ENCODE measurements at places on chromosomes 13 and 19.

DNA sequence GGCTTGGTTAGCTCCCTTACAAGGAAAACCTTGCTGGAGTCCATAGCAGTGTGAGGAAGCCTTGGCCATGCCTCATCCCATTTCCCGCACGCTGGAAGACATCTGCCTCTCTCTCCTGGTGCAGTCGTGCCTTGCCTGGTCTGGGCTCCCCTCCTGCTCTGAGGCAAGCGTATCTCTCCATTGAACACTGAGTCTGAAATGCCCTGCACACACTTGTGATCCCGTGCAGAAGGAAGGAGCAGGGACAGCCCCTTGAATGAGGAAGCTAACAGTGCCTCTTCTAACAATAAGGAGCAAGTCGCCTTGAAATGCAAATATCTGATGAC lies 407 bp upstream of the ZNF440 start:
- H3K36me3 ChIP-seq = peaks cover 37% of the 10 kb centered on the region
- H3K27ac ChIP-seq = peak overlapping the region; percentile 88
- H3K27me3 ChIP-seq = no peaks in the 10 kb centered on the region
- peaks cover 23% of the 10 kb centered on the region for H3K4me1 ChIP-seq
- peak overlapping the region; percentile 89 for H3K4me3 ChIP-seq
- no peak for DNase-seq

- no peak overlapping the region for H3K27ac ChIP-seq
- DNase-seq = no peak
- H3K4me1 ChIP-seq = peaks cover 19% of the 10 kb centered on the region
- no peaks in the 10 kb centered on the region for H3K27me3 ChIP-seq
- H3K36me3 ChIP-seq = peaks cover 43% of the 10 kb centered on the region
These were observed 5.4 kb downstream of the DIAPH3 start for GRCh38 chr13:60158321-60158801.

GRCh38 chr13:27252467-27252866 lies 1.1 kb downstream of the RPL21 start:
- no peak for DNase-seq
- peaks cover 57% of the 10 kb centered on the region for H3K36me3 ChIP-seq
- H3K27me3 ChIP-seq = no peaks in the 10 kb centered on the region

DNA sequence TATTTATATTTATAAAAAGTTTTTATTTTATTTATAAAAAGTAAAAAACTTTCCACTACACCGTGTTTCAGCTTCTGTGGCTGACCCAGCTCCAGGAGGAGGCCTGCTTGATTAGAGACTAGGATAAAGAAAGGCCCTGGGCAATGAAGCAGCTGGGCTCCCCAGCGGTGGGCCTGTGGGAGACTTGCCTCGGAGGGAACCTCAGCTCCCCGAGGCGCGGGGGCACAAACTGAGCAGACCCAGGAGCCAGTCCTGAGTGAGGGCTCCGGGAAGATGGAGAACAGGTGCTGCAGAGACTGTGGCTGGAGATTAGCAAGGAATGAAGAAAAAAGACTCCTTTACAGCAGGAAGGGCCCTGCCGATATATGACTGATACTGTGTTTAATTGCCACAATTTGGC lies 63.8 kb upstream of the GJB6 start:
- no peak for DNase-seq
- H3K4me3 ChIP-seq = no peak overlapping the region
- peaks cover 12% of the 10 kb centered on the region for H3K27me3 ChIP-seq
- no peak overlapping the region for H3K27ac ChIP-seq
- H3K4me1 ChIP-seq = no peaks in the 10 kb centered on the region

DNA sequence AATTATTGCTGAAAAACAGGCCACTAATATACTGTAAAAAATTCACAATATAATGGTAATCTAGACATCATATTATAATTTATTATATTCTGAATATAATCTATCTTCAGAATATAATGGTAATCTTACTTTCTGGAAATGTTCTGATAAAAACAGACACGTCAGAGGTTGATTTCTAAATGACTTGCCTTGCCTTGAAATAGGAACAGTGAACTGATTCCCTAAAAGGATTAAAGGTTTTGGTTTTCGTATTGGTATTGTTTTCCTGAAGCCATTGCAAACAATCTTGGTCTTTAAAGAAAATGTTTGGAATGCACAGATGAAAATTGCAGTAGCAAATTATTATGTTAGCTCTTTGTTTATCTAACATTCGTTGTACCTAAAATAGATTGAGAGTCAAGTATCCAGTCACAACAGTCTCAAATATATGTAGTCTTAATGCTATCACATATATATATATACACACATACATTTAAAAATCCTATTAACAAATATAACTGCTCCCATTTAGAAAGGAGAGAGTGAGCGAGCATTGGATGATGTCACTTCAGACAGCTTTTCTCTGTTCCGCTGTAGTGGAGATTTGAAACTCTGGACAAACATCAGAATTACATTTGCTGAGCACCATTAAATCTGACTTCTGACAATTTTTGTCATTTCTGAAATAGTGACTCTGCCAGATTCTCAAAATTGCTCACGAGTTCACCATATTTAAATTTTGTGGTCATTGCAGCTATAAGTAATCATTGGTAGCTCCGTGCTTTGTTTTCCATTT lies 1.7 kb downstream of the ITM2B start:
- H3K4me1 ChIP-seq = peaks cover 48% of the 10 kb centered on the region
- H3K4me3 ChIP-seq = peak overlapping the region; percentile 94
- DNase-seq = no peak
- H3K27me3 ChIP-seq = no peaks in the 10 kb centered on the region
- H3K36me3 ChIP-seq = peaks cover 36% of the 10 kb centered on the region
- H3K27ac ChIP-seq = peak overlapping the region; percentile 48

GRCh38 chr13:33362986-33363727 lies 77.6 kb upstream of the STARD13 start:
- no peak for DNase-seq
- peaks cover 6% of the 10 kb centered on the region for H3K4me1 ChIP-seq
- no peak overlapping the region for H3K4me3 ChIP-seq
